ENCODE measurements at places on chromosomes 1 and 21.

DNA sequence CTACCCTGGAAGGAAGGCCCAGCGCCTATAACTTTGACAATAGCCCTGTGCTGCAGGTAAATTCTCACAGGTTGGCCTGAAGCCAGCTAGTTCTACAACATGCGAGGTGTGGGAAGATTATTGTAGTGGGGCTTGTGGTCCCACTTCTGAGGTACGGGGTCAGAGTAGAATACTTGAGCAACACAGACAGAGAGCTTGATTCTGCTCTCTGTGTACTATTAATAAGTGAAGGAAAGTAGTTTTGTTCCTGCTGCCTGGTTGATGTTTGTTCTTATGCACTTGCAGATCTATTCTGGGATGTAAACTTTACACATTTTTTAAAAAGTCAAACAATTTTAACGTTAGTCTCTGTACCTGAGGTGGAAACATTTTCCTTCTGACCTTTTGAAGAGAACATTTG, 80.4 kb downstream of the LAMC1 start:
- DNase-seq = no peak

GRCh38 chr1:42860339-42861013, 14.1 kb downstream of the ZNF691 start:
- no peak for DNase-seq

DNA sequence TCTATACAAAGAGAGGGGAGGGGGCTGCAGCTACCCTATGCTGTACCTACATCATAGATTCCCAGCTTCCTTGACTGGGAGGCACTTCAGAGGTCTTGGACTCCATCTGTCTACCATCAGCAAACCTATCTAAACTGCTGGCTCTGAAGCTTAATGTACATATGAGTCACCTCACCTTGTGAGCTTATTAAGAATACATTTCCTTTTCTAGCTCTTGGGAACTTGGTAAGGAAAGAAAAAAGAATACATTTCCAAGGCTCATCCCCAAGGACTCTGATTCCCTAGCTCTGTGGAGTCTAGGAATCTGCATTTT, 50.0 kb upstream of the PRELP start:
- DNase-seq = no peak

GRCh38 chr1:198201956-198202784, 45.4 kb downstream of the NEK7 start:
- DNase-seq = no peak

DNA sequence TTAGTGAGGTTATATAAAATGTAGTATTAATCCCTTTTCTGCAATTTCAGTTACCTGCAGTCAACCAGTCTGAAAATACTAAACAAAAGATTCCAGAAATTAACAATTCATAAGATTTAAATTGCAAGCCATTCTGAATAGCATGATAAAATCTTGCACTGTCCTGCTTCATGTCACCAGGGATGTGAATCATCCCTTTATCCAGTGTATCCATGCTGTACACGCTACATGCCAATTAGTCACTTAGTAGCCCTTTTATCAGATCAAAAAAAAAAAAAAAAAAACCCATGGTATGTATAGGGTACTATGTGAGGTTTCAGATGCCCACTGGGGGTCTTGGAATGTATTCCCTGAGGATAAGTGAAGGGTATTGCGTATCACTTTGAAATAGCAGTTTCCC, 191.3 kb upstream of the HP1BP3 start:
- DNase-seq = no peak

- DNase-seq = no peak
These were observed 18.9 kb upstream of the RNF223 start for GRCh38 chr1:1092894-1093609.

GRCh38 chr1:119917304-119918055, 21.2 kb upstream of the ADAM30 start:
- DNase-seq = no peak

DNA sequence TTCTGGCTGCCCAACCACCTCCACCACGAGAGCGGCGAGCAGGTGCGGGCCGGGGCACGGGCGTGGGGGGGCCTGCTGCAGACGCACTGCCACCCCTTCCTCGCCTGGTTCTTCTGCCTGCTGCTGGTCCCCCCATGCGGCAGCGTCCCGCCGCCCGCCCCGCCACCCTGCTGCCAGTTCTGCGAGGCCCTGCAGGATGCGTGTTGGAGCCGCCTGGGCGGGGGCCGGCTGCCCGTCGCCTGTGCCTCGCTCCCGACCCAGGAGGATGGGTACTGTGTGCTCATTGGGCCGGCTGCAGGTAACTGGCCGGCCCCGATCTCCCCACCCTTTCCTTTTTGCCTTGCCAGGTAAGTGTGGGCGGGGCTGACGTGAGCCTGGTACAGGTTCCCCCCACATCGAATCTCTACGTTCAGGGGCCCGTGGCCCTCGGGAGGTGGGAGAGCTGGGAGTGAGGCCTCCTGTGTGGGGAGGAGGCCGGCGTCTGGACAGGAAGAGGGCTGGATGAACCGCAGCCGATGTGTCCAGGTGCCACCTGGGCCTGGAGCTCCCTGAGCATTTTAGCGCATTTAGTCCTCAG, 51.7 kb downstream of the COL18A1 start:
- DNase-seq = no peak

- DNase-seq = no peak
These were observed 34.8 kb upstream of the ADARB1 start for GRCh38 chr21:45039317-45040156.

DNA sequence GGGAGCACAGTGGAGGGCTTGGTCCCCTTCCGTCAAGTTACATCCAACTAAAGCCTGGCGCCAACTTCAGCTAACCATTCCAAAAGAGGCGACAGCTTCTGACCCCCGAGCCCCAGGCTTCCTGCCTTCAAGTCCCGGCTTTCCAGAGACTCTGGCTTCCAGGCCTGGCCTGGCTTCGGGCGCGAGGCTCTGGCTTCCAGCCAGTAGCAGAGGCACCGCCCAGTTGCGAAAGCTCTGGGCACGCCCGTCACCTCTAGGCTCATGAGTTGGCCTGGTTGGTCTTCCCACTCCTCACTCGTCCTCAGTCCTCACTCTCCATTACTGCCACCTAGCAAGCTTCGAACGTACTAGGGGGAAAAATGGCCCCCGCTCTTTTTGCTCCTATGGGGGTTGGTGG, 30.0 kb upstream of the C1orf185 start:
- no peak for DNase-seq

GRCh38 chr1:33185541-33185940, 3.7 kb upstream of the TRIM62 start:
- no peak for DNase-seq

DNA sequence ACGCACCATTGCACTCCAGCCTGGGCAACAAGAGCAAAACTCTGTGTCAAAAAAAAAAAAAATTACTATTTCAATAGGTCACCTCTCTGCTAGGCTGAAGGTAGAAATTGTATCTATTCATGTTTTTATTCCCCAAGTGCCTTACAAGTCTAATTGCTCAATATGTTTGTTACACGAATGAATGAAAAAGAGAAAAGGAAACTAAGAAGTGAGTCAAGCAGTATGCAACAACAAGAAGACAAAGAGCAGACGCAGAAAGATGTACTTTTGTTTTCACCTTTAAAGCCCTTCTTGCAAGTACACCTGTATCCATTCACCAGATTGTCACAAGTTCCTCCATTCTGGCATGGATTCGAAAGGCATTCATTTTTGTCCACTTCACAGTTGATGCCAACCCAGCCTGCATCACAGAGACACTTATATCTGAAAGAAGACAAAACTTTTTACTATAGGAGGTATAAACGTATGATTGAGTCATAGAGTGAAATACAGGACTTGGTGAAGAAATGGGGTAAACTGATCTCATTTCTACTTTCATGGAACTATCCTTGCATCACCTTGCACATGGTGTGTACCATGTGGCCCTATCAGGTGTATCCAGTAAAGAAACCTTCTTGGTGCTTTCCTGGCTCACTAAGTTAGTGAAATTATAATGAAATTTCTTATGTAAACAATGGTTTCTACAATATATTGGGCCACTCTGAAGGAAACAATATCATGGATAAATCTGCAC, 57.1 kb upstream of the ADAM30 start:
- DNase-seq = no peak

- DNase-seq = no peak
These were observed 43.2 kb upstream of the VAMP3 start for GRCh38 chr1:7727809-7728471.

DNA sequence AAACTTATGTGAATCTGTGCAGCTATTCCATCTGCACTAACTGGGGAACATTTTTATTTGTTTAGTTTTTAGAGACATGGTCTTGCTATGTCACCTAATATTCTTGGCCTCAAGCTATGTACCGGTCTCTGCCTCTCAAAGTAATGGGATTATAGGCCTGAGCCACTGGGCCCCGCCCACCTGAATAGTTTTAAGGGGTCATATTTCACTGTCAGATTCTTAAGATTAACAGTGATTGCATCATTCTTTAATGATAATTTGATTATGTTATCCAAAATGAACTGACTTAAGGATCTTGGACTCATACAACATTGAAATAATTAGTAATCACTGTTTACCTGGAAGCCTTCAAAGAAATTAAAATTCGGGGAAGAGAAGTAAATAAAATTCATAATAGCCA, 12.6 kb upstream of the KLF18 start:
- DNase-seq = no peak

GRCh38 chr1:109477821-109478220, 5.9 kb upstream of the ATXN7L2 start:
- DNase-seq = no peak

GRCh38 chr1:92346866-92347640, 48.2 kb downstream of the RPAP2 start:
- DNase-seq = no peak

Measured in thoracic aorta (tissue), 2 donors.